ENCODE measurements at places on chromosomes 3 and 15. TPM values are rescaled to one million over a fixed set of nuclear protein-coding genes. Genes with fewer than 3 reads are reported as not detected.
A peak's percentile ranks its signal among the peaks of the same experiment; 100 is the strongest.

The MCTP2 gene
- total RNA-seq, result 4.2 TPM

The MCF2L2 gene
- not detected for total RNA-seq

The CPA3 gene
- total RNA-seq, result 0.82 TPM

The C2CD4A gene
- not detected for total RNA-seq

- DNase-seq, result peak; percentile 16
Measured at GRCh38 chr15:56205061-56205876, 38.4 kb downstream of the RFX7 start.

Measured in HFFc6 (cell line).